ENCODE measurements at places on chromosomes 3 and 15.

GRCh38 chr15:81097116-81097889 lies 36.8 kb upstream of the CFAP161 start:
- no peak for DNase-seq

- peak; percentile 20 for DNase-seq
Measured at GRCh38 chr3:8485141-8485870, 16.3 kb upstream of the LMCD1 start.

DNA sequence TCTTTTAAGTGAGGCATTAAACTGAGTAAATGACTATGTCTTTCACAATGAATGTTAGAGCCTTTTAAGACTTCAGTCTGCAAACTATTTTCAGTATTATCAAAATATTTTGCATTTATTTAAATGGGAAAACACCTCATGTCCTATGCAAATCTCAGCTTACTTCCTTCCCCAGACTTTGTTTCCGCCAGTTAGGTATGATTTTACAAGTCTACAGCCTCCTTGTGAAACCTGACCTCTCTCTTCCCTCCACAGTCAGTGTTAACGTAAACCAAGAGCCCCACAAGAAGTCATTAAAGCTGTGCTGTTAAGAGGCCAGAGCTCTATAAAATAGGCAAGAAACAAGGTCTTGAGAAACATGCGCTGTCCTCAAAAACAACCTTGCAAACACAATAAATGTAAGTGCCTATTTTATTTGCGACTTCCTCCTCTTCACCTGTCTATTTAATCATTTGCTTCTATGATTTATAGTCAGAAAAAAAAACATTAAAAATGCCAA lies 48.3 kb downstream of the PRTG start:
- DNase-seq: no peak

DNA sequence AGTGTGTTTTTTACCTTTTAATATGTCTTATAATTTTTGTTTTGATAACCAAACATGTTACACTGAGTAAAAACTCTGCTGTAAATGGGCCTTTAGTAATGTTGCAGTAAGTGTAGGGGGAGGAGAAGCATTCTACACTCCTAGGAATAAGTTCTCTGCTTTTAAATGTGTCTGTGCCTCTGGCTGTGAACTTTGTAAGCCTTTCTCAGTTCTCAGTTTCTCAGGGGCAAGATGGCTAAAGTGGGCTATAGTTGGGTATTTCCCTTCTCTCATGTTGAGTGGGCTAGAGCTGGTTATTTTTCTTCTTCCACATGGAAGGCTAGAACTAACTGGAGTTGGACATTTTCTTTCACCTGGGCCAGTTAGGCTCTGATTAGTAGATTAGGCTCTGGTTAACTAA lies 75.3 kb upstream of the NUDT16 start:
- DNase-seq: no peak

DNA sequence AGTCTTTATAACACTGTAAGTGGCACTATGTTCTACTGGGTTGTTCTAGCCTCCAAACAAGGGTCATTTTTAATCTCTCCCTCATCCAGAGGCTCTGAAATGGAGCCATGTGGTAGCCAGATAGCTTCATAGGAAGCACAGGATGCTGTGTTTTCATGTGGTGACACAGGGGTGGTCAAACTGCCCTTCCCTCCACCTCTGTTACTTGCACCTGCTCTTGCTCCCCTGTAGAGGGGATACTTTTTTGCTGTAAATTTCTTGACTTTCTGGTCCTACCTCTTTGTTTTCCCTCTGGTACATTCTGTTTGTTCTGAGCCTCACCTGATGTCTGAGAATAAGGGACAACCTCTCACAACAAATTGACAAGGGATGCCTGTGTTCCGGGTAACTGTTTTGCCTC lies 76.8 kb downstream of the EPHB1 start:
- DNase-seq: no peak

DNA sequence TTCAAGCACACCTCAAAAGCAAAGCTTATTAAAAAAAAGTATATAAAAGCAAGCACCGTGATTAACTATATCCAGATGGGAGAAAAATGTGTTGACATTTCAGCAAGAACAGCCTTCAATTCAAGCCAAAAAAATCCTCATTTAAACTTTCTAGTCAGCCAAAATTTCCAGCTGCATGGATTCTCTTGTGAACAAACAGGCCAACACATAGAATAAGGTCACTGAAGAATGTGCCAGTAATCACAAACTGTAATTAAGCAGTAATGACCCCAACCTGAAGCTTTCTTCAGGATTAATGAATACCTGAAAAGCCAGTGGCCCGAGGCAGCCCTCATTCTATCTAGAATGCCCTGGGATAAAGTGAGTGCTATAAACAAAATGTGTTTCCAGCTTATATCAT lies 130.7 kb upstream of the KCNMB2 start:
- no peak for DNase-seq

DNA sequence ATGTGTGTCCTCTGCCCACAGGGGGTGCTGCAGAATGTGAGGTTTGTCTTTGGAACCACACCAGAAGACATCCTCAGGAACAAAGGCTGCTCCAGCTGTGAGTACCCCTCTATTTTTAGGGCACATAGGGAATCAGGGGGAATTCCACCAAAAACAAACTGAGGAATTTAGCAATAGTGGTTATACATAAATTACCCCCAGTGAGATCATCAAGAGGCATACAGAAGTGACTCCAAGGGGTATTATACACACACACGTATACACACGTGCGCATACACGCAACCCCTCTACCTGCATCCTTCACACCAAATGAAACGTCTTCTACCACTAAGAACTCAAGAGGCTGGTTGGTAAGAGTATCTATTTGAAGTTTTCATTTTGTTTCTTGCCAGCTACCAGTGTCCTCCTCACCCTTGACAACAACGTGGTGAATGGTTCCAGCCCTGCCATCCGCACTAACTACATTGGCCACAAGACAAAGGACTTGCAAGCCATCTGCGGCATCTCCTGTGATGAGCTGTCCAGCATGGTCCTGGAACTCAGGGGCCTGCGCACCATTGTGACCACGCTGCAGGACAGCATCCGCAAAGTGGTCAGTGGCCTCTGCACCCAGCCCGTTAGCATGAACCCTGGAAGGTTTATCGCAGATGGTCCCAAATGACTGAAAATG lies 2.9 kb downstream of the THBS1 start:
- no peak for DNase-seq

DNA sequence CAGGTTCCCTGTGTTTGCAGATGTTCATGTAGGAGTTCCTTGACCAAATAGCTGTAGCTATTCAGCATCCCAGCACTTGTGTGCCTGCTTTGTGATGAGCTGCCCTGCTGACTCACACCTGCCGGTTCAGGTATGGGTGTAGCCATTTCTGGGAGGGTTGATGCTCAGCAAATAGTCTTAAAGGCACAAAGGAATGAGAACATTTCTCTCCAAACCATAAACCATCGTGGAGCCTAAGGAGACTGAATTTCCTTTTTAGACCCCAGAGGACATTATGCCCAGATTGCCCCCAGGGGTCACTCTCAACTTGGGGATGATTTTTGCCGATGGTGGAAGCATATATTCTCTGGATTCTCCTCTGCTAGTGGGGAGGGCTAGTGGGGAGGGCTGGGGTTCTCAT lies 80.6 kb downstream of the ADAMTSL3 start:
- no peak for DNase-seq

DNA sequence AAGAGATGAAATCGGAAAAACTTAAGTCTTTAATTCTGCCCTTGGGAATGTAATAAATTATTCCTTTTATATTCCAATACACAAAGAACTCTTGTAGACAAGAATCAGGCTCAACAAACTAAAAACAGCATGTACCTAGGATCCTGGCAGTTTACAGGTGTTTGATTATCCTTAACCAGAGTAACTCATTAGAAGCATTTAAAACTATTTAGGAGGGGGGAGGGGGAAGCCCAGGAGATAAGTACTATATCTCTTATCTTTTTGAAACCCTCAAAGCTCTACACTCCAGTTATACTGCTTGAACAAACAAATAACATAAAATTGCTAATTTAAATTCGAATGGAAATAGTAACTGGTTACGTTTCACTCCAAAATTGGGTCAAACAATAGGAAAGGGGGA lies 1.9 kb downstream of the CNBP start:
- DNase-seq: no peak

DNA sequence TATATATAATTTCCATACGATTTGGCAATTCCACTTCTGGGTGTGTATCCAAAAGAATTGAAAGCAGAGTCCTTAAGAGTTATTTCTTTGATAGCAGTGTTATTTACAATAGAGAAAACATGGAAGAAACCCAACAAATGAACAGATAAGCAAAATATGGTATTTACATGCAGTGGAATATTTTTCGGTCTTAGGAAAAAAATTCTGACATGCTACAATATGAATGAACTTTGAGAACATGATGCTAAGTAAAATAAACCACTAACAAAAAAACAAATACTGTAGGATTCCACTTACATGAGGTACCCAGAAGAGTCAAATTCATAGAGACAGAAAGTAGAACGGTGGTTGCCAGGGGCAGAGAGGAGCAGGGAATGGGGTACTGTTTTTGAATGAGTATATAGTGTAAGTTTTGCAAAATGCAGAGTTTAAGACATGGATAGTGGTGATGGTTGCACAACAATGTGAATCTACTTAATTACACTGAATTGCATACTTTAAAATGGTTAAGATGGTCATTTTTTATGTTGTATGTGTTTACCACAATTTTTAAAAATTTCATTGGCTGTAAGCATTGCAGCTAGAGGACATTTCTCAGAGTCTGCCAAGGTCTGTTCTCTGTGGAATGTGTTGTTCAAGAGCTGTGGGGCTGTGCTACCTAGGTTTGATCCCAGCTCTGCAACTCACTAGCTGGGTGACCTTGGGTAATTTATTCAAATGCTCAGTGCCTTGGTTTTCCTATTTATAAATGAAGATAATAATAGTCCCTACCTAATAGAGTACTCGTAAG lies 122.1 kb downstream of the MEX3B start:
- DNase-seq: no peak

All from kidney glomerular epithelial cell (primary cell).